ENCODE measurements at places on chromosomes 7 and 10.
A peak's percentile ranks its signal among the peaks of the same experiment; 100 is the strongest.

DNA sequence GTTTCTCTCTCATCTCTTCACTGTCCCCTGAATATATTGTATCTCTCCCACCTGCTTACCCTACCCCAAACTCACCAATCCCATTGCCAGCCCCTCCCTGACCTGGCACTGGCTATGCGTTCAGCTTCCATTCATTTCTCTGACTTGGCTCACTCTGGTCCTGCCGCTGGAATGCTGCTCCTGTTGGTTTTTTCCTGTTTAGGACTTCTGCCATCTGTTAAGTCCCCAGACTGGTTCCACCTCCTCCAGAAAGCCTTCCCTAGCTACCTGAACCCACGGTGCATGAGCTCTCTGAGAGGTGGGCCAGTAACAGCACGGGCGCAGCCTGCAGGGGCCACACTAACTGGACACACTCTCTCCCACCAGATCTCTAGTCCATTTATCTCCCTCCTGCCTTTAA lies 80.2 kb downstream of the HIF1AN start:
- no peak overlapping the region for H3K27ac ChIP-seq
- H3K27me3 ChIP-seq: peaks cover 3% of the 10 kb centered on the region
- no peaks in the 10 kb centered on the region for H3K36me3 ChIP-seq
- H3K4me1 ChIP-seq: no peaks in the 10 kb centered on the region

- no peak overlapping the region for H3K4me3 ChIP-seq
- no peak for DNase-seq
- no peaks in the 10 kb centered on the region for H3K27me3 ChIP-seq
- peak overlapping the region; percentile 33 for H3K27ac ChIP-seq
- no peaks in the 10 kb centered on the region for H3K36me3 ChIP-seq
- H3K4me1 ChIP-seq: peaks cover 6% of the 10 kb centered on the region
Observed at GRCh38 chr10:29356931-29357330, 68.1 kb downstream of the LYZL1 start.

DNA sequence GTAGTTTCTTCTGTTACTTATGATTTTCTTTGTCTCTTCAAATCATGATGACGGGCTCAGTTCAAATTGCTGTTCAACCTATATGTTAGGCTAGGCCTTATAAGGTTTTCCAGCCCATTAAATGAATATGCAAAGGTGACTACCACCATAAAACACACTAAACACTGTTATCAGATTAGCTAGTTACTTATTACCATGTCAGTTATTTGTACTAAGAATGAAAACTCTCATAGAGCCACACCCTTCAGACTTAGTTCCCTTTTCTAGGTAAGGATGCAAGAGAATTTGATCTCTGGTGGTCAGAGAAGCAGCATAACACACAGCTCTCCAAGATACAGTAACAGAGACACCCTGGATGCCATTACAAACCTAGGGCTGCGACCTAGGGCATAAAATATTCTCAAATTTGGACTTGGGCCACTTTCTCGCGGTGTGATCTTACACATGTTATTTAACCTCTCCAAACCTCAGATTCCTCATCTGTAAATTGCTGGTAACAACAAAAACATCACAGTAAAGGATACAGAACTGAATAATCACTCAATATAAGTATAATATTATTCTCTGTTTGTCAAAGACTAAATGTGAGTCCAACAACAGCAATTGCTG lies 35.6 kb downstream of the ANKMY2 start:
- H3K36me3 ChIP-seq: peaks cover 10% of the 10 kb centered on the region
- H3K4me1 ChIP-seq: no peaks in the 10 kb centered on the region
- DNase-seq: no peak
- no peak overlapping the region for H3K4me3 ChIP-seq
- no peaks in the 10 kb centered on the region for H3K27me3 ChIP-seq
- H3K27ac ChIP-seq: no peak overlapping the region

DNA sequence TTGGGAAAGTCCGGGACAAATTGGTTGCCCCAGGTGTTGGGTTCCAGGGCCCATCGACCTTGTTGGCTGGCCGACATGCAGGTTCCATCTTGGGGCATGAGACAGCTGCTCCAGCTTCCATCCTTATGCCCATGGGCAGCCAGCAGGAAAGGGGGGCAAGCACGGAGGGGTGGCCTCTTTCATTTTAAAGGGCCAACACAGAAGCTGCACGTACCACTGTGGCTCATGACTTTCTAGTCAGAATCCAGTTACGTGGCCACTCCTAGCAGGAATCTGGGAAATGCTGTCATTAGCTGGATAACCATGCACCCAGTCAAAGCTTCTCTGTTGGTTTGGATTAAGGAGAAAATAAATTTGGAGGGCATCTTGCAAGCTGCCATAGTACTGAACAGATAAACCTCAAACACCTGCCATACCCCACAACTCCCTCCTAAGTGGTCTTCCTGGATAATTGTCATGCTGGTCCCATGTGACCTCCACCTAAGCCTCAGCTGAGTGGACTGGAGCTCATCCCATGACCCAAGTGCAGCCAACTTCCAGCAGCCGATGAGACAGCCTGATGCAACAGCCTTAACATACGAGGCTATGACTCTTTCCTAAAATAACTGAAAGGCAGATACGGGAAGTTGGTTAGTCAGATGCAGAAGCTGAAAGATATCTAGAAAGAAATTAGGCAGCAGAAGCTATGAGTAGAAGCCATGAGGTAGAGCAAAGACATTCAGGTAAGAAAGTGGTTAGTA lies 21.4 kb upstream of the GSDME start:
- no peaks in the 10 kb centered on the region for H3K4me1 ChIP-seq
- no peak overlapping the region for H3K27ac ChIP-seq
- no peak for DNase-seq
- no peak overlapping the region for H3K4me3 ChIP-seq
- H3K36me3 ChIP-seq: no peaks in the 10 kb centered on the region
- no peaks in the 10 kb centered on the region for H3K27me3 ChIP-seq

GRCh38 chr7:76020031-76020714 lies 25.8 kb upstream of the TMEM120A start:
- no peaks in the 10 kb centered on the region for H3K27me3 ChIP-seq
- H3K27ac ChIP-seq: no peak overlapping the region
- peaks cover 11% of the 10 kb centered on the region for H3K36me3 ChIP-seq
- no peaks in the 10 kb centered on the region for H3K4me1 ChIP-seq
- DNase-seq: peak; percentile 64
- H3K4me3 ChIP-seq: no peak overlapping the region

All from kidney (tissue), 22 donors.